ENCODE measurements at places on chromosomes 4 and X. TPM values are rescaled to one million over a fixed set of nuclear protein-coding genes. Genes with fewer than 3 reads are reported as not detected.

SPANXA2 gene
- not detected for total RNA-seq

CLRN2 gene
- total RNA-seq = not detected

MAGED4B gene
- total RNA-seq = 2.5 TPM

SPANXN4 gene
- not detected for total RNA-seq

TMLHE gene
- 31.1 TPM for total RNA-seq

ZNF157 gene
- not detected for total RNA-seq

CENPI gene
- 0.51 TPM for total RNA-seq

CXCL9 gene
- total RNA-seq = 0.28 TPM

TLR10 gene
- total RNA-seq = 0.06 TPM

NDNF gene
- total RNA-seq = 0.50 TPM

KLB gene
- 0.28 TPM for total RNA-seq

FRYL gene
- 43.9 TPM for total RNA-seq

CLNK gene
- total RNA-seq = not detected

LRAT gene
- not detected for total RNA-seq

SSX3 gene
- total RNA-seq = not detected

TCP11X1 gene
- not detected for total RNA-seq

CENPVL3 gene
- total RNA-seq = not detected

ZNF81 gene
- 10.7 TPM for total RNA-seq

AIFM1 gene
- 96.4 TPM for total RNA-seq

GAGE1 gene
- total RNA-seq = not detected

PNMA6F gene
- total RNA-seq = not detected

SLC26A1 gene
- not detected for total RNA-seq
